NCI-H524 treated with DMSO at 0.1 percent for 48 hours (cell line): ENCODE measurements at places on chromosomes 6 and 20.

DNA sequence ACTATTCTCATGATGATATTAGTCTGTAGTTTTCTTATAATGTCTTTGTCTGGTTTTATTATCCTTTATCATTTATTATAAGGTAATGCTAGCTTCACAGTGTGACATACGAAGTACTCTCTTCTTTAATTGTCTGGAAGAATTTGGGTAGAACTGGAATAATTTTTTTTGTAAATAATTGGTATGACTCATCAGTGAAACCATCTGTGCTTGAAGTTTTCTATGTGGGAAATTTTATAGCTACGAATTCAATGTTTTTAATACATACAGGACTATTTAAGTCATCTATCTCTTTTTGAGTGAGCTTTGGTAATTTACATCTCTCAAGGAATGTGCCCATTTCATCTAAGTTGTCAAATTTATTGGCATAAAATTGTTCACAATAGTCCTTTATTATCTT, 86.3 kb downstream of the SOD2 start:
- no peak for DNase-seq

DNA sequence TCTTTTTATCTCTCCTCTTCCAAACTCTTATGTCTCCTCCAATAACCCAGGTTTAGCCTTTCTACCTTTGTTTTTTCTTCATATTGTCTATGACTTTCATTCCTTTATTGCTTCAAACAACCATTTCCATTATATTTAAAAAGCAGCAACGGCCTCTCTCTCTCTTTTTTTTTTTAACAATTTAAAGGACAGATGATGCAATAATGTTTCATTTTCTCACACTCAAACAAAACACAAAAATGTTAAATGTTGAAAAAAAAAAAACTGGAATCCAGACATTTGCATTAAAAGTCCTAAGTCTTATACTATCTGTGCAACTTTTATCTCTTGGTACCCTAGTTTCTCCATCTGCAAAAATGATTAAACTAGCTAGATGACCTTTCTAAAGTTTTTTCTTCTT, 105.8 kb downstream of the LMBRD1 start:
- DNase-seq, result no peak

DNA sequence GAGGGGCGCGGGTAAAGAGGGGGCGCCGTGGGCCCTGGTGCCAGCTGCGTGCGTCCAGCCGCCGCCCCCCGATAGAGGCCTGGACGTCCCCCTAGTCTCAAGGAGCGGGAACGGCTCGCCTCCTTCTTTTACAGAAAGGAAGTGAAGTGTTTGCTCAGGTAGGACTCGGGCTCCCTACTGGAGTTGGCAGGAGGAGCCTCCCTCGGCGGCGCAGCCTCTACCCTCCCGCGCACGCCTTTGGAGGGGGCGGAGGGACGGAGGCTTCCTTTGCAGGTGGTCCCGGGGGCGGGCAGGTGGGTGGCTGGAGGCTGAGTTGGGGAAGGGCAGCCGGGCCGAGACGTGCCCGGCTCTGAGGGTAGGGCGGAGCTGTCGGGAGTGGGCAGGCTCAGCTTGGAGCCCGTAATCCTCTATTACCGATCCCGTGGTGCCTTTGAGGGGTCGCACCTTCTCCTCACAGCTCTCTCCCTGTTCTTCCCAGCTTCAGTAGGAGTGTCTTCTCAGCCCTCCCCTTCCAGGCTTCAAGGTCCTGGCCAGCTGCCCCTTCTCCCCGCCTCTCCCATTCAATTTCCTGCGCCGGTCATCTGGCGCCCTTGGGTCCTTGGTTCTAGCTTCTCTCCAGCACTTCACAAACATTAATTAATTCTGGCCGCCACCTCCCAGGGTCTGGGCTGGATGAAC, 728 bp downstream of the ITPR3 start:
- DNase-seq, result no peak

GRCh38 chr6:21045135-21045700, 511.0 kb downstream of the CDKAL1 start:
- no peak for DNase-seq

DNA sequence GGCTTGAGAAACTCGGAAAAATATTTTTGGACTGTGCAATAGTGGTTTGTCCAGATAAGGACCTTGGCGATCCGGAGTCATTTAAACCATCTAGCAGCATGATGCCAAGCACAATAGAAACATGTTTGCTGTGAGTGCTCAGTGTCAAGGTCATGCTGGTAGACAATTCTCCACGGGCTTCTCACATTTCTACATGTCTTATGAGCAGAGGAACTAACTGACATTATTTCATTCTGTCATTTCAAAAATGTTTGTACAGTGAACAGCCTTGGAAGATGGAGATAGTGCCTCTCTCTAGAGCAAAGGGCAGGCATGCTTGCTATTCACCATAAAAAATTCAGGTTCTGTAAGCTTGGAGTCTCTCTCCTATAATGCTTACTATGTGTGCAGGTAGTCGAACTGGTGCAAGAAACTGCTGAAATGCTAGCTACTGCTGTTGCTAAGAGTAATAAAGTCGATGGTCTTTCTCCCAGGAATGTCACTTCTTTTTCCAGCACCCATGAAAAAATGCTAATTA, 25.4 kb upstream of the CCN2 start:
- no peak for DNase-seq

DNA sequence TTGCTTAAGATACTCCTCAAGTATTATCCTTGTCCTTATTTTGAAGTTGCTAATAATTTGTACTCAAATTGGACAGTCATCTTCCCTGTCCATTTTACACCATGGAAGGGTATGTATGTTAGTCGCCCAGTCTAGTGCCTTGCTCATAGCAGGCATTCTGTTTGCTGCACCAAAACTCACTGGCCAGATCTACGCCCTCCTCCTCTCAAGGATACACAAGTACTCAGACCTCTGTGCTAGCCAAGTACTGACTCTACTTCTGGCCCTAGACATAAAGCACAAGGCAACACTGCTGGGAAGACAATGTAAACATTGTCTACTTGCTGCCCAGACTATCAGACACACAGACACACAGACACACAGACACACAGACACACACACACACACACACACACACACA, 57.7 kb downstream of the DNAAF9 start:
- DNase-seq, result no peak

GRCh38 chr6:118218156-118218555, 311.1 kb downstream of the SLC35F1 start:
- no peak for DNase-seq

DNA sequence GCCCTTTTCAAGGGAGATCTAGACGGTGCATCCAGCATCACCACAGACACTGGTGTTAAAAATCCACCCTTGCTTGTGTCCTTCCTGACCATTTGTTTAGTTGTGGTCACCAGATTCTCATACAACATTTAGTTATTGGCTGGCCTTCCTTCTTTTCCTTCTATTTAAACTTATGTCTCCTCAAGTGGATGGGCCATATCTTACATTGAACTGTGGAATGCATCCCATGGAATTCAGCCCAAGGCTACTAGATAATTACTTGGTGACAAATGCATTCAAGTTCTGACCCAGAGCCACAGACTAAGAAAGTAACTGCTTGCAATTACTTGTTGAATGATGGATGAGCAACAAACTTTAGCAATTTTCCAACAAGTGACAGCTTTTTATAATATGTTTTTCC, 198.9 kb upstream of the SSTR4 start:
- DNase-seq, result no peak

GRCh38 chr6:7389162-7389450, 436 bp downstream of the CAGE1 start:
- DNase-seq, result no peak

GRCh38 chr6:4491501-4492260, 284.5 kb upstream of the CDYL start:
- DNase-seq, result no peak

DNA sequence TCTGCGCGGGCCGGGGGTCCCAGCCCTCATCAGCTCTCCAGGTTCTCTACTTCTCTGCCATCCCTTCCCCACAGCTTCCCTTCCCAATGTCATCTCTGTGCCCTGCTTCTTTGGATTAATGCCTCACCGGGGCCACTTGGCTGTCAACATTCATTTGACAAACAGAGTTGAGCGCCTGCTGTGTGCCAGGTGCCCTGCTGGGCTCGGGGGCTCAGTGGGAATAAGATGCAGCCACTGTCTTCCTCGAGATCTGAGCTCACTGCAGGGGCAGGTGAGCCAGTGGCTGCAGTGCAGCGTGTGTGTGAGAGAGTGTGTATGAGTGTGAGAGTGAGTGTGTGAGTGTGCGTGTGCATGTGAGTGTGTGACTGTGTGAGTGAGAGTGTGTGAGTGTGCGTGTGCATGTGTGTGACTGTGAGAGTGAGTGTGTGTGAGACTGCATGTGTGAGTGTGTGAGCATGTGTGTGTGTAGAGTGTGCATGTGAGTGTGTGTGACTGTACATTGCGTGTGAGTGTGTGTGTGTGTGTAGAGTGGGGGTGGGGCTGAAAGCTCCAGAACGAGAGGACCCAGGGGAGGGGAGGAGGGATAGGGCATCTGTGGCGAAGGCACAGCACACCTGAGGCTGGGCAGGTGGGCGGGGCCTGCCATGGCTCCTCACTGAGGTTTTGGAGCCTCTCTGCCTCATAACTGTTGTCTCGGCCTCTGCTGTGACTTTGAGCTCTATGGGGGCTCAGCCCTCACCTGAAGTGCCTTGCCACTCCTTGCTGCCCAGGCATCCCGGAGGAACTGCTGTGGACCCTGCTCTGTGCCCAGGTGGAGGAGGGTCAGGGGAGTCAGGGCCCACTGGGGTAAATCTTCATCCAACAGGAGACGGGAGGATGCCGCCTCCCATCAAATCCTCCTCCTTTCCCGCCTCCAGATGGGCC, 36.5 kb upstream of the PHACTR3 start:
- no peak for DNase-seq

DNA sequence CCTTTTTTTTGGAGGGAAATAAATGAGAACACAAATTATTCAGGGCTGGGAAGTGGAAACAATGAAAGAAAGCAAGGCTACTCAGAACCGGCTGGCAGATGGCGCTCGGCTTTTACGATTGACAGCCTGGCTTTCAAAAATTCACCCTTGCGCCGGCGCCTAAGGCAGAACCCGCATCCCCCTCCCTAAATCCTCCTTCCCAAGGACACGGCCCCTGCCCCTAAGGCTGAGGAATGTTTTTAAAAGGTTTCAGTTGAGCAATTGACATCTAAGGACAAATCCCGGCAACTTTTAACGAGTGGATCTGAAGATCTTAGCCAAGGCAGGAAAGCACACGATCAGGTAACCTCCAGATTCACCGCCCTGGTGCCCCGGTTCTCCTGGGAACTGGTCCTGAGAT, 16.3 kb downstream of the GNAS start:
- no peak for DNase-seq

DNA sequence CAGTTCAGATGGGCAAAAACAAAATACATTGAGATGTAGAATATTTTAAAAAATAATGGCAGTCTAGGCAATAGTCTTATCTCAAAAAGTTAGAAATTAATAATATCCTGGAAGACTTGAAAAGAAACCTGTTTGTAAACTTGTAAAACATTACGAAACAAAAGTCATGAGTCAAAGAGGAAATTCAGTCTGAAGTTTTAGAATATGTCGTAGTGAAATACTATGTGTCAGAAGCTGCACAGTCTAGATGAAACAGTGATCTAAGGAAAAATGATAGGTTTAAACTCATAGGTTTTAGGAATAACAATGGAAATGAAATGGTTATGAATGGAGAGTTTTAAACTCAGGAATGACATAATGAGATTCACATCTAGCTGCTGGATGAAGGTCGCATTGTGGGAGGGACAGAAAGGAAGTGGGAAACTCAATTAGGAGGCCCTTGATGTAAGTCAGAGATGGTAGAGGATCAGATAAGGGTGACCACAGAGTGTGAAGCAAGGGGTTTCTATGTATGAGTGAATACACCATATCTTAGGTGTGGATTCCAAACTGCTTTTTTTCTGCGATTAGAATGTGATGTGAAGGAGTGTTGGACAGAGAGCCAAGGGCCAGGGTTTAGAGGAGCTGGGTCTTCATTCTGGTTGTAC, 2.8 kb downstream of the SNRPB2 start:
- no peak for DNase-seq

- no peak for DNase-seq
Observed at GRCh38 chr20:2752567-2753460, 47.6 kb downstream of the CPXM1 start.

- DNase-seq, result no peak
Observed at GRCh38 chr20:21661488-21662055, 43.9 kb upstream of the PAX1 start.

- DNase-seq, result no peak
Observed at GRCh38 chr20:4009309-4009708, 6.0 kb downstream of the RNF24 start.

DNA sequence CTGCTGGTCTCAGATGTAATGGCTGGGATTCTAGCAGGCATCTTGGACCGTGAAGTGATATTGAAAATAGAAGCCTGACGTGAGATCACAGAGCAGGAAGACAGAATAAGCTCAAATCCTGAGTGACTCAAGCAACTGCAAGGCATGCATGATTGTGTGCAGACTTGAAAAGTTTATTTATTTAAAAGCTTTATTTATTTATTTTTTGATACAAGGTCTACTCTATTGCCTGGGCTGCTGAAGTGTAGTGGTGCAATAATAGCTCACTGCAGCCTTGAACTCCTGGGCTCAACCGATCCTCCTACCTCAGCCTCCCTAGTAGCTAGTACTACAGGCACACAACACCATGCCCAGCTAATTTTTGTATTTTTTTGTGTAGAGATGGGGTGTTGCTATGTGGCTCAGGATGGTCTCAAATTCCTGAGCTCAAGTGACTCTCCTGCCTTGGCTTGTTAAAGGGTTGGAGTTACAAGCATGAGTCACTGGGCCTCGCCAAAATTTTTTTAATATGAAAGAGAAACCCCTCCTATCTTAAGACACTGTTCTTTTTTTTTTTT, 40.1 kb upstream of the RNF144B start:
- DNase-seq, result no peak

DNA sequence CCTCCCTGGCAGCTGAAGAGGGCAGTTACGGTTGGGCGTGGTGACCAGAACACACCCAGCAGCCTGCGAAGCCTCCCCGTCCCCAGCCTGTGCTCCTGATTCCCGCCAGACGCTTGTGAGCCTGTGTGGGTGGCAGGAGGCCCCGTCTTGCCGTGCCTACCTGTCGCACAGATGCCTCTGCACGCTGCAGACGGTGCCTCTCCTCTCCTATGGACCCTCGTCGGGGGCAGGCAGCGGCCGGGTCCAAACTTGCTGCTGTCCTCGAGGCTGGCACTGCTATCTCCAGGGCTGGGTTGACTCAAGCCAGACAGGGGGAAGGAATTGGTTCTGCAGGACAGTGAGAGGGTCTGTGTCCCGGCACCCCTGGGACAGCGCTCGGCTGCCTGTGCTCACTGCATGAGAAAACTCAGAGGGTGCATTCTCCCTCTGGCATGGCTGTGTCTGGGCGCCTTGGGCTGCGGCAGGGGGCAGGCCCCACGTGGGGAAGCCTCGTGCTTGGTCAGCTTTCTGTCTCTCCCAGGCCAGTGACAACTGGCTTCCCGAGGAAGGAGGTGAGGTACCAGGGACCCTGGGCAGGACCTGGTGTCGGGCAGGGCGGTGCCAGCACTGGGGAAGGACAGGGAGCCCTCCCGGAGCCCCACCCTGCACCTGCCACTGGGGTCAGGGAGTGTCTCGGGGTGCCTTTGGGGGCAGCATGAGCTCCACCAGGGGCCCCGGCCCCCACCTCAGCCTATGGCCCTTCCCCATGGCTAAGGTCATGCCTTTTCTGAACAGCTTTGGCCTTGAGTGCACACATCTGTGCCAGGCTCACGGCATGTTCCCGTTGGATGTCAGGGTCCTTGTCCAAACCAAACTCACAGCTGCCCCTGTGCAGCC, 127.5 kb downstream of the TAF4 start:
- no peak for DNase-seq
